Glomerular endothelial cell (primary cell): ENCODE measurements at places on chromosomes 3 and 15.

DNA sequence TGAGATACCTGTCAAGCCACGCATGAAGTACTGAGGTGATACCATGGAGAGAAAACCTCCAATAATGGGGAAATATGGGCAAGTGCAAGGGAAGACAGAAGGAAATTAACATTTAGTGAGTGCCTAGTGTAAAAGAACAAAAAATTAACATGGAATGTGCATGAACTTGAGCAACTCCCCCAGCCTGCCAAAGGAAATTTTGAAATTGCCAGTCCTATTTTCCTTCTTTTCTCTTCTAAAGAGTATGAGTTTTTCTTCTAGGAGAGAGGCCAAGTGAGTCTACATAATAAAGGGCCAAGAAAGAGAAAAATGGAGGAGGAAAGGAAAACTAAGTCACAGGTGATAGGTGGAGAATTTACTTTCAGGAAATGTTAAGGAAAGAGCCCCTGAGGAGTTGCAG, 602.4 kb upstream of the MDFIC2 start:
- DNase-seq, result no peak

DNA sequence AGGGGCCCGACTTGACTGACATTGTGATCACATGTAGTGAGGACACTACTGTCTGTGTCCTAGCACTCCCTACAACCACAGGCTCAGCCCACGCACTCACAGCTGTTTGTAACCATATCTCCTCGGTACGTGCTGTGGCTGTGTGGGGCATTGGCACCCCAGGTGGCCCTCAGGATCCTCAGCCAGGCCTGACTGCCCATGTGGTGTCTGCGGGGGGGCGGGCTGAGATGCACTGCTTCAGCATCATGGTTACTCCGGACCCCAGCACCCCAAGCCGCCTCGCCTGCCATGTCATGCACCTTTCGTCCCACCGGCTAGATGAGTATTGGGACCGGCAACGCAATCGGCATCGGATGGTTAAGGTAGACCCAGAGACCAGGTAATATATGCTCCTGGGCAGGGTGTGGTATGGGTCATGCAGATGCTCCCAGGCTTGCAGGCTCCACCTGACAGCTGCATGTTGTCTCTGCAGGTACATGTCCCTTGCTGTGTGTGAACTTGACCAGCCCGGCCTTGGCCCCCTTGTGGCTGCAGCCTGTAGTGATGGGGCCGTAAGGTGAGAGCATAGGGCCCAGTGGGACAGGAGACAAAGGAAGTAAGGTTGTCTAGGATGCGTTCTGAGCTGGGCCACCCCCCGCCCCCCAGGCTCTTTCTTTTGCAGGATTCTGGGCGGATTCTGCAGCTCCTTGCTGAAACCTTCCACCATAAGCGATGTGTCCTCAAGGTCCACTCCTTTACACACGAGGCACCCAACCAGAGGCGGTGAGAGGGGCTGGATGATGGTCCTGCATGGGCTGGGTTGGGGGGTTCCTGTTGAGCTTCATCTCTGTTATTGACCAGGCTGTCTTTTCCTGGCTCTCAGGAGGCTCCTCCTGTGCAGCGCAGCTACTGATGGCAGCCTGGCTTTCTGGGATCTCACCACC, 4.4 kb downstream of the DALRD3 start:
- DNase-seq, result no peak

DNA sequence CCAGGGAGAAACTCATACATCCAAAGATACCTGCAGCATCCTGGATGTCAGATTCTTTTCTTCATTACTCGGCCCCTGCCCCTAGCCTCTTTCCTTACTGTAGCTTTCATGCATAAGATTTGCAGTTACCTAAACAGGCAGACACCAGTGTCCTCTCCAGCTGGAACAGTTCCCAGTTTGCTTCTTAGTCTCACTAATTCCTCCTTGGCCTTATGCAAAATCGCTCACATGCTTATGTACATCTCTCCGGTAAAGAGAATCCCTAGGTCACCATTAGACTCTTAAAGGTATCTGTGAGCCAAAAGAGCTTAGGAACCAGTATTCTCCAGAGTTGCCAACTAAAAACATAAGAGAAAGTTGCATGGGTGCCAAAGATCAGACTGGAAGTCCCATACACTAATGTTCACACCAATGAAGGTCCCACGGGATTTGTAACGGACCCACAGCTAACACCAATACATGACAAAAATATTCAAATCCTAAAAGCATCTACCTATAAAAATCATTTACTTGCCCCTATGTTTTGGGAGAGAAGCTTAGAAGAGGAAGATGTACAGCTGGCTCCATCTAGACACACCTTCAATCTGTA, 66.6 kb downstream of the CBLB start:
- no peak for DNase-seq

- no peak for DNase-seq
These were observed 149.1 kb upstream of the LMCD1 start for GRCh38 chr3:8352475-8352874.

GRCh38 chr3:107592073-107592472, 69.3 kb downstream of the BBX start:
- DNase-seq, result no peak

DNA sequence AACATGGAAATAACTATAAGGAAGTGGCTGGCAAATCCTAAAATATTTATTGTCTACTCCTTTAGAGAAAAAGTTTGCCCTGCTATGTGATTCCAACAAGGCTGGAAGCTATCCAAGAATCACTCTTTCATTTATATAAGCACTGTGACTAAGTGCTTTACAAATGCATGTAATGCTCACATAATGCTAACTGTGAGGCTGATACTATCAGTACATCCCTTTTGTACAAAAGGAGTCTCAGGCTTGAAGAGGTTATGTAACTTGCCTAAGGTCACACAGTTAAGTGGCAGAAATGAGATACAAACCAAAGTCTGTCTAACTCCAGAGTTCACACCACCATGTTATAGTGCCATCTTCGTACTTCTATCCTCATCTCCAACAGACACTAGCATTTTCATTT, 17.0 kb downstream of the TOPBP1 start:
- peak; percentile 64 for DNase-seq

GRCh38 chr3:79175870-79176269, 591.9 kb downstream of the ROBO1 start:
- DNase-seq, result no peak

DNA sequence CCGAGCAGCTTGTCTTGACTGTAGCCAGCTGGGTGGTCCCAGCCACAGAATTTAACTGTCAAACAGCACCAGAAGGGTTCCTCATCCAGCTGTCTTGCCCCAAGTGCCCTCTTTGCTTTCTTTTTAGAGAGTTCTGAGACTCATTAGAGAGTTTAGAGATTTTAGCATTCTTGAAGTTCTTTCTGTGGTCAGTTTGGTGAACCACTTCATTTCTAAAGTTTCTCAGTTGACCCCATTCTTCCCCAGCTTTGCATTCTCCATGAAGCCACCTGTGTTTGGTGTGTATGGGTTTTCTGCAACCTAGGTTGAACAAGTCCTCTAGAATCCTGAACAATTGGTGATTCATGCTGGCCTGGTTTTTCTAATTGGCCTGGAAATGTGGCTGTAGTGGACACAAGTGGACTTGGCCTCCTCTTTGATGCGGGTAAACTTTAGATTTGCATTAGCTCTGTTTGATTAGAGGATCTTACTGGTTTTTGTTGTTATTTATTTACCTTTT, 33.7 kb downstream of the FLNB start:
- DNase-seq, result no peak

DNA sequence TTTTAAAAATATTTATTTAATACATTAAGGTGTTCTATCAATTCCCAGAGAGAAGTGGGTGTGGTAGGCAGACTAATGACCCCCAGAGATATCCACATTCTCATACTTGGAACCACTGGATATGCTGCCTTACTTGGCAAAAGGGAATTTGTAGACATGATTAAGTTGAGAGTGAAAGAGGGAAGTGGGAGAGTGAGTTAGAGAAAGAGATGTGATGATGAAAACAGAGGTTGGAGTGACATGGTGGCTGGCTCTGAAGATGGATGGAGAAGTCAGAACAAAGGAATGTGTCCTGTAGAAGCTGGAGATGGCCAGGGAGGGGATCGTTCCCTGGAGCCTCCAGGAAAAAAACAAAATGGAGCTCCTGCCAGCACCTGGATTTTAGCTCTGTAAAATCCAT, 32.0 kb downstream of the TNFAIP8L3 start:
- no peak for DNase-seq

- no peak for DNase-seq
These were observed 3.1 kb upstream of the A4GNT start for GRCh38 chr3:138135146-138135832.

DNA sequence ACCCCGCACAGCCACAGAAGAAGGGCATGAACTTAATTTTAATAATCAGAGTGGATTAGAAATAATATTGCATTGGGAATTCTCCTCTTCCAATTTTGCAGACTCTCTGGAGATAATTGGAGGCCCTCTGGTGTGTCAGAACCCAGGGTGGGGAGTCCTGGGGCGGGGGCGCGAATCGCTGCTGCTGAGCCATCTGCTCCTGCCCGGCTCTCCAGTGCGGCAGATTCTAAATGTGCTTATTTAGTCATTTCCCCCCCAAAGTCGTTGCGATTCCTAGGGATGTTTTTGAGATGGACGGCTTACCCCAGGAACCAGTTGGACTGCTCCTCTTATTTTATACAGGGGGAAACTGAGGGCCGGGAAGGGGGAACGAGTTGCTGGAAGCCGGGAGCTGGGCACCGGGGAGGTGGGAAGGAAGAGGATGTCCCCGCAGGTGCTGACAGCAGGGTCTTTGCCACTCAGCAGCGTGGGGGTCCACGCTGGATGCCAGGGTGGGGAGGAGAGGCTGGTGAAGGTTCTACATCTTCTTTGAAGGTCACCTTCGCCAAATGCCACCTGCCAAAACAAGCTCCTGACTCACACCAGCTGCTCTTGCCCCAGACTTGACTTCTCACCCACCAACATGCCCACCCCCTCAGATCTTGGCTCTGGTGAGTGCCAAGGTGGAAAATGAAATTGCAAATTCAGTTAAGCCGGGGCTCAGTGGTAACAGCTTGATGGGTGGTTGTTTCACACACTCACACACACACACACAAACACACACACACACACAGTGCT, 91.3 kb upstream of the PRR23E start:
- DNase-seq, result no peak

- DNase-seq, result no peak
These were observed 32.6 kb upstream of the IREB2 start for GRCh38 chr15:78405336-78405924.

- no peak for DNase-seq
These were observed 7.1 kb downstream of the PLCD1 start for GRCh38 chr3:38022301-38022700.

GRCh38 chr15:74847432-74847831, 4.5 kb upstream of the ULK3 start:
- no peak for DNase-seq

DNA sequence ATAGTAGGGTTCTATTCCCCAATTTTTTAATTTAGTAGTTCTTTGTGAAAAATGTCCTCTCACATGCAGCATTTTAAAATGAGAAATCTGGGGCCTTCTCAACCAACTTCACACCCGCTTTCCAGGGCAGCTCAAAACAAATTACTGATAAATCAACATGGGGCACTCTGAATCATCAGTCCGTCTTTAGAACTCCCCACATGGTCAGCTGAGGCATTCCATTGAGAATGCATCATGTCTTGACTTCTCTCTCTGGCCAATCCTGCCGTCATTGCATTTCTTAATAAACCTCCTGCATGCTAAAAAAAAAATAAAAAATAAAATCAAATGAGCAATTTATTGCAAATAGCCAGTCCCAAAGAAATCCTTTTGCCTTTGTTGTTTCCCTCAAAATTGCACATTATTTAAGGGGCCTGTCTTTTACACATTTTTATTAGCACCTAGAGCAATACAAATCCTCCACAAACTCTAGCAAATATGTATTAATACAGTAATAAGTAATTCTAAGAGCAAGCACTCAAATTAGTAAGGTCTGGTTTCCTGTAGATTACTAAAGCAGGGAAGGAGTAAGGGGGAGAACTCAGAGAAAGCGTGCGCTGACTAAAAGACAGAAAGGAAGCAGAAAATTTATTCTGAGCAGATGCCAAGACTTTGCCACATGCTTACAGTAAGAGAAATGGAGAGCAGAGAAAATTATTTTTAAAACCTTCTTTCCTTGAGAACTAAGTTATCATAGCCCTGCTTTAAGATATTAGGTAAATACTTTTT, 175.7 kb downstream of the TNIK start:
- DNase-seq, result peak; percentile 78

- DNase-seq, result no peak
These were observed 311.7 kb downstream of the CADM2 start for GRCh38 chr3:85270488-85270887.

DNA sequence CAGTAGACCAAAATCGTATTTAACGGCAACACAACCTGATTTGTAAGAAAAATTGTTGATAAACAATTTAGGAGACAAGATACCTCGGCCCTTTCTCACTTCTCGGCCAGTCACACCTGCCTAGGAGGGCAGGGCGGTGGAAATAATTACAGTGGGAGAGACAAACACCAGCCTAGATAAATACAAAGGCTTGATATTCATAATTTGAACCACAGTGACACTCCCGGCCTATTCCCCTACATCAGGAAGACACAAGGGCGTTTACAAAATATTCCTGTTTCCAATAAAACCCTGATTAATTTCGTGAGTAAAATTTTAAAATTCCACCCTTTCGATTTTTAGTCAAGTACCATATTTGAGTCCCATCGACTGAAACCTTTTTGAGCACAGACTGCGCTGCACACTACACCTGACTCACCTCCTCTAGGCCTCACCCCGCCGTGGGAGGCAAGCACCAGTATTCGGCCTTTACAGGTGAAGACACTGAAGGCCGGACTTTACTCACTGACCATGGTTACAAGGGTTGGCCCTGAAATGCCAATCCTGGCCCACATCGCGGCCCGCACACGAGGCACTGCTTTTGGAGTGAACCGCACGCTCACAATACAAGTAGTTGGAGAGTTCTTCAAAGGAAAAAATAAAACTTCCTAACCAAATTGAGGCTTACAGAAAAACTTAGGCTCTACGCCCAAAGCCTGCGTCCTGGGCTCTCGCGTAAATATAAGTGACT, 794 bp downstream of the ARPP19 start:
- no peak for DNase-seq

DNA sequence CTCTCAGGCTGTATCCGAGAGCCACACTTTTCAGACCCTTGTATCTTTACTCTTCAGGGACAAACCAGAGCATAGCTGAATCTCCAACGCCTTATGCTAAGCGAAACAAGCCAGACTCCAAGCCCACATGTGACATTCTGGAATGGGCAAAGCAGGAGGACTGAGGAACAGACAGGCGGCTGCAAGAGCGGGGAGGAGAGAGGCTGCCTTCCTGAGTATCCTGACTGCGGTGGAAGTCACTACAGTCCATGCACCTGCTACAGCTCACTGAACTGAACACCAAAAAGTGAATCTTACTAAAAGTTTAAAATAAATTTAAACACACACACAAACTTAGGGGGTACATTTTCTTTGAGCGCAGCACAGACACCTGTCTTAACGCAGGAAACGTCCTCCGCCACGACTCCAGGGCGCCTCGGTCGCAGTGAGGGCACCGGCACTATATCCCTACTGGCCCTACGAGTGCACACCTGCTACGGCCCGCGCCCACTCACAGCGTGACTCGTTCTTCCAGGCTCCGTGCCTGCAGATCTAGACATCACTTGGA, 1.4 kb downstream of the CYFIP1 start:
- no peak for DNase-seq

DNA sequence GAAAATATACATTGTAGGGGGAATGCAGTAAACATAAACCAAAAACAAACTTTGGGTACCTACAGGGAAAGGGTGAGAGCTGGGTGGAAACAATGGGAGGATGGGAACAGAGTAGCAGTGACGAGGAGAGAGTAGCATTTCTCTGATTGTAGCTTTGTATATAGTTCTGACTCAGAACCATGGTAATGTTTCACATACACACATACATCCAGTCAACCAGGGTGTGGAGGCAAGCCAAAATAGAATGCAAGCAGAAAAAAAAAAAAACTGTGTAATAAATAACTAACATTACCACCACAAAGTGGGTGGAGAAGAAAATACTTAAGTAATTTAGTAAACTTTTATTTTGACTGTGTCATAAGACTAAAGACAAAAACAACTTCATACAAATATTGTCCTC, 27.2 kb downstream of the BCL2A1 start:
- DNase-seq, result no peak
